ENCODE measurements at places on chromosomes 5 and 9.

DNA sequence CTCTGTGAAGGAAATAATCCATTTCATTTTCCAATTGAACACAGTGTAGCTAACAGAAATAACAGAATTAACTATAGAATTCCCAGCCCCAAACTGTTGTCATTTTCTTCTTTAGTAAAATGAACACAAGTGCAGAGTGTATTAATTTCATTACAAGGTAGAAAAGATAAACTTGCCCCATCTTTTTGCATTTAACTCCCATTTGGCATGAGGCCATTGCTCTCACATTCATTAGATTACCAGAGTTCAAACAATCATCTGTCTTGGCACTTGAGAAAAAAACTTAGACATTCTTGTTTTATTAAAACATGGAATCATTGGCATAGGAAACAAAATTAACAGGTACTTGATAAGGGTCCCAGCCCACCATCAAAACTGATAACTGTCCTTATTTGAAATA lies 821.5 kb upstream of the C9orf72 start:
- no peak for DNase-seq

DNA sequence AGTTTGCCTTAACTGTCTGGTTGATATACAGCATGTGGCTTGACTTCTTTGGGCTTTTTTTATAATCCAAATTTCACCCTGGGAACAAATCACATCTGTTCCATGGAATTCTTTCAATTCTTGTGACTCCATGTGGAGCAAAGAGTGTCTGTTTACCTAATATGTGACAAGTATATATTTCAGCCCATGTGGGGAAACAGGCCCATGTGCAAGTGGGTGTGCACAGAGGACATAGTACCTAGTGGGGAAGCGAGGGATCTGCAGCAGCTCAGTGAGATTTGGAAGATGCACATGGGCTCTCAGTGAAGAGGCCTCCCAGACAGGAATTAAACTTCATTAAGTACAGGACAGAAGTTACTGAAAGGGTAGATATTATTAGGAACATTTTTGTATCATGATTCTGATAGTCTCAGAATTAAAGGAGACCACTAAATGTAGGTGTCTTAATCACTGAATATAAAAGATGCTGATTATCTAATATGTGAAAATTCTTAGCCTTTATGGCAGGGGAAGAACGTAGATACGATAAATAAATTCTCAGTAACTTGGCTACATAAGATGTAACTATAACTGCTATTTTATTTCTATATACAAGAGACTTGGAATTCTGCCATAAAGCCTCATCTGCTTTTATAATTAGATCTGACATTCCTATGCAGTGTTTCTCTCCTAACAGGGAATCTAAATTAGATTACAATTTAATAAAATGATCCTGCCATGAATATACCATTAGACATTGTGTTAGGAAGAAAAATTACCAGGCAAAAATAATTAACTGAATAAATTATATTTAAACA lies 181.2 kb downstream of the SLC12A2 start:
- no peak for DNase-seq

DNA sequence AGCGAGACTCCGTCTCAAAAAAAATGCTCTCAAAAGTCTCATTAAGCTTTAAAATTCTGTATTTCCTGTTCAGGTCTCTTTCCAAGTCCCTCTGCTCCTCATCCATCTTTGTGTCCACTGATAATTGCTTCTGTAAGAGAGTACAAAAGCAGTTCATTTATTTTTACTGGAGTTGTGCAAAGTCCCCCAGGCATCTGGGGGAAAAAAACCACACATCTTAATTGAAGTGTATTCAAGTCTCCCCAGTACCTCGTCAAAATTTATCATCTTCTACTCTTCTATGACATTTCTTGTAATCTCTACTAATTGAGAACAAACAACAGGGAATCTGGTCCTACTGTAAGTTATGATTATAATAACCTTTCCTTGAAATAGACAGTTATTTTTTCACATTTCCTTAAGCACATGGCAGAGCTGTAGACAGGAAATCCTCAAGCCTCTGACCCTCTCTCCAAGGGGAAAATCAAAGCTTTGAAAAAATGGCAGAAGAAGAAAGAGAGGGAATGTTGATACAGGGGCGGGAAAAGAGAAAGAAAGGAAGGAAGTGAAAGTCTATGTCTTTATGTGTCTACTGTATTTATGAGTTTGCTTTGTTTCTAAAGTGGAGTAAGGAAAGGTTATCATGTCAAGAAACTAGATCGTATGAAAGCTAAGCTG lies 51.5 kb downstream of the RAI14 start:
- DNase-seq: no peak

DNA sequence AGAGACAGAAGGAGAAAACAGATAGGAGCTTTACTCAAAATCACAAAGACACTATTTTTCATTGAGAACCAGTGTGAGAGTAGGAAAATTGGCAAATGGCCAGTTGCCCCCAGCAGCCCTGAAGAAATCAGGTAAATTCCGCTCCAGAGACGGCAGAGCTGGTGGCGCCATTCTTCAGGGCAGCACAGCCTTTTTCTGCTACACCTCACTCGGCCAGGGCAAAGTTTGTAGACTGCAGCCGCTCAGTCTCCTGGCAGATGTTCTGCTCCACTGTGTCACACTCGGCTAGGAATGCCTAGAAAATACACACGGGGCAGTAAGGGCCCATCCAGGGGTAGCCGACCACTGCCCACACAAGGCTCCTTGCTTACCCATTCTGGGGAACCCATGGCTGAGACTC lies 9.5 kb downstream of the BAG1 start:
- DNase-seq: no peak

DNA sequence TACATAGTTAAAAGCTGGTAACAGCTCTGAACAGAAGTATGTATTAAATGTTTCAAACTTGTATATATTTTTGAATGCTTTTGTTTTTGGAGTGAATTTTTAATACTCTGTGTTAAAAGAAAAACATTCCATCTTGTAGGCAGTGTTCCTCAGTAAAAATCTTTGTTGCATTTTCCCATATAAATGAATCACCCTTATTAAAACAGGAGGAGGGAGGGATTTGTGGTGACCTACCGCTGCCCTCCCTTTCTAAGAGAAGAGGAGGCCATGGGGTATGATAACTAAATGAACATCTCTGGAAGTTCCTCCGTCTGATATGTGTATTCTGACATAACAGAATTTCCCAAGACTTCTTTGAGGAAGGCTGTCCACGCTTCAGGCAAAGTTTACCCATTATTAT lies 53.4 kb downstream of the INIP start:
- DNase-seq: no peak

DNA sequence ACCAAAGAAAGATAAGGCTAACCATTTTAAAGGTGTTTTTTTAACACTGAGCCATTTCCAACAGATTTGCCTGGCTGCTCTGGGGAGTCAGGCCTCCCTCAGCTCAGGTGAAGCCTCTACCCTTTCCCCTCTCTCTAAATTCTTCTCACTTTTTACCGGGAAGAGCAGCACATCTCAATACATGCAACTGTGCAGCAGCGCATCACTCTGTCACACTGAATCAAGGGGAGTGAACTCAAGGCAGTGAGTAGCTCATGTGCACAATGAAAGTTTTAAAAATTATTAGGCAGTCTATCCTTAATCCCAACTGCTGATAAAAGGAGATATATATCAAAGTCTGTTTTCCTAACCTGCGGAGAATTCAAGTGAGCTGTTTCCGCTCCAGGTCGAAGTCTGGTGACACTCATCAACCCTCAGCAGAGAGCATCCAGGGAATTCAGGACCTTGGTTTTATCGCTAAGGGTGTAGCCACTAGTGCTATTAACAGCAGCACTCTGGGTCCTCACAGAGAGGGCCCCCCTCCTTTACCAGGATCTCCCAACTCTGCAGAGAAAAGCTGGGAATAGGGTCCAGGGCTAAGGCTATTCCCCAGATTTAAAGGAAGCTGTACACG lies 1.0 kb downstream of the CEMIP2 start:
- DNase-seq: no peak

Measured in stimulated activated CD4-positive, alpha-beta T cell treated with anti-CD3 and anti-CD28 coated beads, TNF-alpha, amount 100 ng/mL, for 1 hour (primary cell).